Activated naive CD8-positive, alpha-beta T cell treated with anti-CD3 and anti-CD28 coated beads, Interleukin-2, amount 50 U/mL, for 24 hours (primary cell): ENCODE measurements at places on chromosomes 2 and 18.

DNA sequence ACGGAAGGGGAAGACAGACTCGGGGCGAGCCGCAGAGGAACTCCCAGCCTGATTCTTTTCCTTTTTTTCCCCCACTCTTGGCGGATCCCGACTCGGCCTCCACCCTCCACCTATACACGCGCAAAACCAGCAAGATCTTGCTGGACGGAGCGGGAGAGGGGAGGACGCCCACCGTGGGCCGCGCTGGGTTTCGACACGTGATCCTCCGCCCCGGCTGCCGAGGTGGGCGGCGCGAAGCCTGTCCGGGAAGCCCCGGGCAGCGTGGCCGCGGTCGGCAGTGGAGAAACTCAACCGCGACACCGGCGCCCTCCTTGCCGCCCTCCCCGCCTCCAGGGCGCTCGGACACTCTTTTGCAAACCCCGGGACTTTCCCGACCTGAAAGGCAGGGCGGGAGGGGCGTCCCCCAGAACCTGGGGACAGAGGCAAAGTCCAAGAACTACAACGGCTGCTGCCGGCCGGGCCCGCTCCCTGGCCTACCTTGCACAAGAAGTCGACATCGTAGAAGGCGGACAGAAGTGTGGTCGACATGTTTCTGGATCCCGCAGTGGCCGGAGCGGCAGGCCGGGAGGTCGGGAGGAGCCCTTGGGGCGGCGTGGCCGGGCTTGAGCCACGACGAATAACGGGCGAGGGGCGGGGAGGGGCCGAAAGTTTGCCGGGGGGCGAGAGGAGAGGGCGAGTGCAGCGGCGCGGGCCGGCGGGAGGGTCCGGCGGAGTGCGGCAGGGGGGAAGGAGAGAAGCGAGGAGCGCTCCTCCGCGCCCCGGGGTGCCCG is 433 bp downstream of the ZFP36L2 start:
- DNase-seq, result peak; percentile 83

DNA sequence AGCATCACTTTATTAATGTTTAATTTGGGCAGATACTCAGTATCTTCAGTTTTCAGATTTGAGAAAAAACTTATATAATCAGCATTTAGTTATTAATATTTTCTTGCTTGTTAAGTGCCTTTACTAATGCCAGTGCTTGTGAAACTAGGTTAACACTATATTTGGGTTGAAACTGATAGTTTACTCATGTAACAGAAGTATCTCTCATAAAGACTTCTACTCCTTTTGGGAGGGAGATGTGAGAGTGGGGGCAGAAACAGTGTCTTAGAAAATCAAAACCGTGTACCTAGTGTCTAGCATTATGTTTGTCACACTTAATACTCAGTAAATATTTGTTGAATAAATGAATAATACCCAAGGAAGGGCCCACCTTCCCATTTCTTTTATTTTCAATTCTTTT is 129.5 kb downstream of the MSTN start:
- DNase-seq, result no peak

DNA sequence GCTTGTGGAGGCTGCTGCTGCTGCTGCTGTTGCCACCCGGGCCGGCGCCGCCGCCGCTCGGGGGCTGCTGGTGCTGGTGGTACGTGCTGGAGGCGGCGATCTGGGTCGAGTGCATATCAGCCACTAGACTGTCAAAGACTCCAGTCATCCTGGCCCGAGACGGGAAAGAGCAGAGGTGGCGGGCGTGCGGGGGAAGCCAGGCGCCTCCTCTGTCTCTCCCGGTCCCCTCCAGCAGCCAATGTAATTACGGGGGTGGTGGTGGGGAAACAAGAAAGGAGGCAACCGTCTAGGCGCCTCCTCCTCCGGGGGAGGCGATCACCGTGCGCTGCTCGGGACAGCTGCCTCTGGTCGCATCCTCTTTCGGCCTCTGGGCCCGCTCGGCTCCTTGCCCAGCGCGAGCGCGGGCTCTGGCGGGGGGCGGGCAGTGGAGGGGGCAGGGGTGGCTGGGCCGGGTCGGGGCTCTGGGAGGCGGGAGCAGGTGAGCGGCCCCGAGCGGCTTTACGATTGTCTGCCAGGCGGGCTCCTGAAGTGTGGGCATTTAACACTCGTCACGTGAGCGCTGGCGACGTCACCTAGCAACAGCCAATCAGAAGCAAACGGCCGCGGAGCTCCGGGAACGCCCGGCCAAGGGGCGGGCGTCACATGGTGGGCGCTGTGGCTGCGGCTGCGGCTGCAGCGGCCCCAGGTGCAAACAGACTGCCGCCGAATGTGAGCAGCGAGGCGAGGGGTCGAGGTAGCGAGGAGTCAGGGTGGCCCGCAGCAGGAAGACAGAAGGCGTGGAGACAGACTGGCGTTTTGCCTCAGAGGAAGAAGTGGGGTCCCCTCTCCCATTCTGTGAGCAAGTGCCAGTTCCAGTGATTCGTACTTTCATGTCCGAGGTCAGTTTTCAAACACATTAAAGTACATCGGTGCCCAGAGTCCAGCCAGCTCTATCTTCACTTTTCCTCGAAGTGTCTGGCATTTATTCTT is at the start of gene DLX2:
Gene DLX2 (minus strand): TSS at position 510 of the 969 bp plus-strand sequence. CDS start 362 bp downstream, at position 148.
- DNase-seq, result peak; percentile 78

- peak; percentile 6 for DNase-seq
These were observed 1060.6 kb upstream of the FANCL start for GRCh38 chr2:59301466-59302402.

DNA sequence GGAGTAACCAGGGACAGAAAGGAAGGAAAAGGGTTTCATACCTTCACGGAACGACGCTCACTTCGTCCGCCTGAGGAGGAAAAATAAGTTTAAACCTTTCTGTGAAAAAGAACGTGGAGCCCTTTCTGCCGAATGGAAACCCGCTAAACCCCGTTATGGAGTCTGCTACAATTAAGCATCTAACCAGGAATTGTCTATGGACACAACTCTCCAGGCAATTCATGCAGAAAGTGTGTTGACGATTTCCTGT is 528 bp upstream of the PPP4R3B start:
- DNase-seq, result no peak

DNA sequence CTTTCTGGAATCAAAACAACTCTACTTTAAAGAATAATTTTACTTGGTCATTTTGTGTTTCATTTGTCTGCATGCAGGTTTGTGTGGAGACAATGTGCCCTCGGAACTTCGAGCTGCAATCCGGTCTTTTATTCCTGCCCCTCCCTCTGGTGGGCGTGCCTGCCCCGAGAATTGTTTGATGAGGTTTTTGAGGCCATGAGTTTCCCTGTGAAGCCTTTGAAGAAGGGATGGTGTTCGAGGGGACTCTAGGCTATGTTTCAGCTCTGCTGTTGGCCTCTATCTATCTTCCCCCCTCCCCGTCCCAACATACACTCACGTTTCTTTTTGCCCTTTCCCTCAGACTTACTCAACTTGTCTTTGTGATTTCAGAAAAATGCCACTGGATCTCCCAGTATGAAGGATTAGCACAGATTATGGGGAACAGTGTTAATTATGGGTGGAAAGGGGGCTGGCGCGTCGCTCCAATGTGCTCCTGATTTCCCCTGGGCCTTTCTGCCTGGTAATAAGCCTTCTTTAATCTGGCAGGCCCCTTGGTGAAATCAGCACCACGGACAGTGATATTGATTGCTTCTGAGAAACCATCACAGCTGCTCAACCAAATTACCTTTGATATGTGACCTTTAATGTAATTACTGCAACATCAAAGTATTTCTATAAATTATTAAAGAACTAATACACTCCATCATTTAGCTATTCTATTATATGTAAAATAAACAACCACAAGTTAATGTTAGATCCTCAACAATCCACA is 82.2 kb downstream of the CELF4 start:
- no peak for DNase-seq

DNA sequence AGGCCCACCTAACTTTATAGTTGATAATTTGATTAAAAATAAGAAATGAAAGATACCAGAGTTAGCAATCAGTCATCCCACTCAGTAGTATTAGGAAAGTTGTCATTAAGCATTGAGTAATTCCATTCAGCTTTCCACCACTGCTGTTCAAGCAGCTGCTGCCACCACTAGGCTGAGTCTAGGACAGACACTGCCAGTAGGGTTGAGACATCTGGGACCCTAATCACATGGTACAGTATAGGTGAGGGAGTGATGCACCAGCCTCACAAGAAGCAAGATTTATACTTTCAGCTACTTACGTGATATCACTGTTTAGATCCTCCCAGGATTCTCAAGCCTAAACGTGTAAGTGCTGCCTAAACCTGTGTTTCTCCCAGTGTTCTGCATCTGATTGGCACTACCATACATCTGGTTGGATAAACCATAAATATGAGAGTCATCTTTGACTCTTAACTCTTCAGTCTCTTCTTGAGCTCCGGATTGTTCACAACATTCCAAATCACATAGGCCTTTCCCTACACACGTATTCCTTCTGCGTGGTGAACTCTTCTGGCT is 3.2 kb downstream of the UBXN4 start:
- peak; percentile 19 for DNase-seq

- DNase-seq, result no peak
These were observed 108.9 kb downstream of the INSIG2 start for GRCh38 chr2:118197011-118197675.
